ENCODE measurements at places on chromosomes 6 and 20.

DNA sequence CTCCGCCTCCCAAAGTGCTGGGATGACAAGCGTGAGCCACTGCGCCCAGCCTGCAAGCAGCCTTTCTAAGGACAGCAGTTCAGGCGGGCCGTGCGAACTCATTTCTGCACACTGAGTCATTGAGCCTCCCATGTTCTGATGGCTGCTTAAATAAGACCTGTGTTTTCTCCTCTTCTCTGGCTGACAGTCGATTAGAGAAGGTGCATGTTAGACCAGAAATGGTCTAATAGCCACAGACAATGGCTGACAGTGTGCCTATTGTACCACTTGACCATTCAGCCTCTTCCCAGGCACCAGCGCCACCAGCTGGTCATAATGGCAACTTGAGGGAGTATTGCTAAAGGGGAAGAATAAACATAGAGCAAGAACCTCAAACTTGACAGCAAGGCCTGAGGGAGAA is 6.2 kb downstream of the CST11 start:
- DNase-seq = no peak

GRCh38 chr6:56688521-56688920 is 45.8 kb upstream of the DST start:
- DNase-seq = no peak

DNA sequence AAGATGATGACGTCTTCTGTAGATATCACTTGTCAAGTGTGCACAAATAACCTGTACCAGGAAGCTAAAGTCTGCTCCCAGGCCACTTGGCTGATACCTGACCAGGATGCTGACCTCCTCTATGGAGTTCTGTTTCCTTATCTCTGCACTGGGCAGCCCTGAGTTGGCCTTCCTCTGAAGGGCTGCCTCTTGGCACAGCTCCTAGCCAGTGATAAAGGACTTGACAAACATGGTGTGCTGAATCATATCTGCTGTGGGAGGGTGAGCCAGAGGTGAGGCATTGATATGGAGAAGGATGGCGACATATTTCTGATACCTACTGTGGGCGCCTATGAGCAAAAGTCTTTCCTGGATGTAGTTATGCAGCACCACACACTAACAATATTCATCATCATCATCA is 32.8 kb upstream of the FOXA2 start:
- no peak for DNase-seq

- DNase-seq = no peak
Observed at GRCh38 chr20:35404614-35405259, 7.0 kb downstream of the UQCC1 start.

DNA sequence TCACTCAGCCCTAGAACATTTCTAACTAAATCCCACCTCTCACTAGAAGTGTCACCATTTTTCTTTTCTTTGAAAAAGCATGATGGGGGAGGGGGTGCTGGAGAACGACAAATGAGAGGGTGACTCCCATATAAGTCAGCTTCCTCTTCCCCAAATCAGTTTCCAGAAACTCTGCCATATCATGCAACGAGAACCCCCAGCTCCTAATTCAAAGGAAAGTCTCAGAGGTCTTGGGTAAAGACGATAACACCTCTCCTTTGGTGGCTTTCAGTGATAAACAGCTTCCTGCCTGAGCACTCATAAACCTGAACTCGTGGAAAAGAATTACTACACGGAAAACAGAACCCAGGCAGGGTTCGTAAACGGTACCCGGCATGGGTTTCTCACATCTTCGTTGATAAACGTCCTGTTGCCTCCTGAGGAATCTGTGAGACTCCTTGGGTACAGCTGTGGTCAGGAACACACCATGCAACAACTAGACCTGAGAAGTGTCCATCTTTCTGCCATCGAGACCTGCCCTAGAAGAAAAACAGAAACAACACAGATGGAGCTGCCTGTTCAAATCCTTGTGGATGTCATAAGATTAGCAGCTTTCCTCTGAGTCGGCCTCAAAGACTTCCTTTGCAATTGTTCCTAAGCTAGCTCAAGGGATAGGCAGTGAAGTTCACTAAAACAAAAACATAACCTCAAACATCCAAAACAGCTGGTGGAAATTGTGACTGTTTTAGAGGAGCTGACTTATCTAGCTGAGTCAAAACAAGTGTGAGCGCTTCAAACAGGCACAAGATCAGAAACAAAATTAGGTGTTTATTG is 185.8 kb upstream of the PRDM1 start:
- DNase-seq = peak; percentile 26

DNA sequence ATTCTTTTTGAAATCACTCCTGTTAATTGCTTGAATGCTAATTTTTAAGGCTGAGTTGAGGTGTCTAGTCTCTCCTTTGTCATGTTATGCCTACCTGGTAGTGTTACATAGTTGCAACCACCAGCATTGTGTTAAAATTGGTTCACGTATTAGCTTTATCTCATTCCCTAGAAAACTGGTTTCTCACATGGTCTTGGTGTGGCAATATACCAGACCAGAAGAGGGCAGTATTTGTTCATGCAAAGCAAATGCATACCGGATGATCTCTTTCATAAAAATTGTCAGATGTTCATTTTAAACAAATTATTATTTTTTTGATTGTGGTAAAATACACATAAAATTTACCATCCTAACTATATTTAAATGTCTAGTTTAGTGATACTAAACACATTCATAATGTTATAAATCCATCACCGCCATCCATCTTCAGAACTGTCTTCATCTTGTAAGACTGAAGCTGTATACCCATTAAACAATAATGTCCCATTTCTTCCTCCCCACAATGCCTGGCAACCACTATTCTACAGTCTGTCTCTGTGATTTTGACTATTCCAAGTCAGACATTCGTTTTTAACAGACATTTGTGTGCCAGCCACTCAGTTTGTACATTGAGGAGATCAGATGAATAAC is 92.8 kb downstream of the ATRN start:
- DNase-seq = peak; percentile 5

DNA sequence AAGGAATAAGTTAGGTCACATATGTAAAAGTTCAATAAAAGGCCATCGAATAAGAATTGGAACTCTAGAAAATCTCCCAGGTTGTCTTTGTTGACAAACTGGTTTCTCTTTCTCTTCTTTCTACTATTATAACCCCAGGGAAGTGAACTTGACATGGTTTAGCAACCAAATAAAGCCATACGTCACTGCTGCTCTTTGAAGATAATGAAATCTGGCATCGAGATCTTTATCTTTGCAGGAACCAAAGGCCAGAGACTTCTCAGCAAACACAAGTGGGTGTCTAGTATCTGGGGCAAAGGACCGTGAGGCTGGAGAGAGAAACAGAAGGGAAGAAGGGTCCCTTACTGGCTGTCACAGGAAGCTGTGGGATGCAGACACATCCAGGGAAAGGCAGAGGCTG is 286.7 kb upstream of the CDYL start:
- no peak for DNase-seq

DNA sequence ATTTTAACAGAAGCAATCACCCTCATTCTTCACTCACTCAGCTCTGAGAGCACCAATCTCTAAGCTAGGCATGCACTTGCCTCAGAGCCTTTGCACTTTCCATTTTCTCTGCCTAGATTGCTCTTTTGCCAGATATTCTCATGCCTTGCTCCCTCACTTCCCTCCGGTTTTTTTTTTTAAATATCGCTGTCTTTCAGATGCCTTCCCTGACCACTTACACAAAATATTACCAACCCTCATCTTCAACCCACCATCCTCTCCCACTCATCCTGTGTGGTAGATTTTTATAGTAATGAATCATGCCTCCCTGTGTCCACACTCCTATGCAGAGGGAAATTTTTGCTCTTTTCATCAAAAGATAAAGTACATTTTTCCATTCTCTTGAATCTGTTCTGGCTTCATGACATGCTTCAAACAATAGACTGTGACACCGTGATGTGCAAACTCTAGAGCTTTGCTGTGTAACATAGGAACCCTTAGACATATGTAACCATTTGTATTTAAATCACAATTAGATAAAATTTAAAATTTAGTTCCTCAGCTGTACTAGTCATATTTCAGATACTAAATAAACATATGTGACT is 437.1 kb downstream of the UTRN start:
- no peak for DNase-seq

GRCh38 chr6:117463762-117464665 is 18.5 kb upstream of the DCBLD1 start:
- no peak for DNase-seq

GRCh38 chr20:432208-432607 is 24.1 kb downstream of the RBCK1 start:
- no peak for DNase-seq

- DNase-seq = no peak
Observed at GRCh38 chr20:23966927-23967615, 21.5 kb downstream of the GGTLC1 start.

GRCh38 chr6:20159098-20159497 is 53.2 kb downstream of the MBOAT1 start:
- DNase-seq = no peak

- no peak for DNase-seq
Observed at GRCh38 chr6:40439026-40439800, 148.0 kb downstream of the LRFN2 start.

- no peak for DNase-seq
Observed at GRCh38 chr6:107600936-107601335, 111.0 kb downstream of the SOBP start.

DNA sequence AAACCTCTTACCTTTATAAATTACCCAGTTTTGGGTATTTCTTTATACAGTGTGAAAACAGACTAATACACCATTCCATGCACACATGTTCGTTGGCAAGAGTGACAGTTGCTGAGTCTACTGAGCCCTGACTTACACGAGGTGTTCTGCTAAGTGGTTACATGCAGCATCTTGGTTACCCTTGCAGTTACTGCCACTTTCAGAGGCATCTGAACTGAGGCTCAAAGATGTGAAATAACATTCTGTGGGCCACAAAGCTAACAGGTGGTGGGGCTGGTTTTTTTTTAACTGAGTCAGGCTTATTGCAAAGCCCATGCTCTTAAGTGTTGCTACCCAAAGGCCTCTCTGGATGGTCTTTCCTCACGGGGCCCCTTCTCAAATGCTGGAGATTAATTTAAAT is 54.4 kb upstream of the GTSF1L start:
- DNase-seq = no peak

- DNase-seq = no peak
Observed at GRCh38 chr6:146592451-146592850, 6.3 kb upstream of the ADGB start.

GRCh38 chr6:119294984-119295383 is 54.6 kb downstream of the MAN1A1 start:
- no peak for DNase-seq

DNA sequence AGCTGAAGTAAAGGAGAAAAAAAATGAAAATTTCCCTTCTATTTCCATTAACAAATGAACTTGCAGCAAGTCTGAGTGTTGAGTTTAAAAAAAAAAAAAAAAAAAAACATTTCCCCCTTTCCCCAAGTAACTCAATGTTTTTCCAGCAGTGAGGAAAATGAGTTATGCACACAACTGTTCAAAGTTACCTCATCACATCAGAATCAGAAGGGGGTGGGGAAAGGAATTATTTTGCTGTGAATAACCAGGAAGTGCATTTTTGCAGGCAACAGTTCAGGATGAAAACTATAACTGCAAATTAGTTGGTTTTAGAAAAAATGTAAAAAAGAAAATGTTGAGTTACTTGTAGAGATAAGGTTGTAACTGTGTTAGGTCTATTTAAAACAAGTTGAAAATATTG is 568.9 kb upstream of the CITED2 start:
- no peak for DNase-seq

DNA sequence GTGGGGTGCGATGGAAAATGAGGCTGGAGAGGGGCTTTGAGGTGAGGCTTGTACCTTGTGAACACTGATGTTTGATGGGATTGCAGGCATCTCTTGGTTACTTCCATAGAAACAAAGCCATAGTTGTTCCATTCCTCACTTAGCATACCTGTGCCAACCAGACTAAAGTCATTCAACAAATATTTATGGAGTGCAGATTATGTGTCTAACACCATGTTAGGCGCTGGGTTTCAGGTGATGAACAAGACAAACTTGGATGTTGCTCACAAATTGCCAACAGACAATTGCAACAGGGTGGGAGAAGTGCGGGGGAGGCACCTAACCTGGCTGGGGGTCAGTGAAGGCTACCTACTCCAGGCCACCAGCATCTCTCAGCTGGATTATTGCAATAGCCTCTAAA is 1.5 kb downstream of the TTPAL start:
- no peak for DNase-seq

DNA sequence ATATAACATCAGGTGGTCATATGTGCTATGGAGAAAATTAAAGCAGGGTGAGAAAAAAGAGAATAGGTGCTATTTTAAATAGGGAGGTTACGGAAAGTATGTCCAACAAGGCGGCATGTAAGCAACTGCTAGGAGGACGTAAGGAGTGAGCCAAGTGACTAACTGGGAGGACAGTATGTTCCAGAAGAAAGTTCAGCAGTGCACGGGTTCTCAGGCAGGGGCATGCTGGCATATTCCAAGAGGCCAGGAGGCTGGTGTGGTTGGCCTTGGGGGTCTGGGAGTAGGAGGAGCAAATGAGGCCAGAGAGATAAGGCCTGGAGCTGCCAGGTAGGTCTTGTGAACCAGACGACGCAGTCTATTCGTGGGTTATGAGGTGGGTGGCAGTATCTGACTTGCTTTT is 112.4 kb downstream of the ARMC2 start:
- DNase-seq = no peak

DNA sequence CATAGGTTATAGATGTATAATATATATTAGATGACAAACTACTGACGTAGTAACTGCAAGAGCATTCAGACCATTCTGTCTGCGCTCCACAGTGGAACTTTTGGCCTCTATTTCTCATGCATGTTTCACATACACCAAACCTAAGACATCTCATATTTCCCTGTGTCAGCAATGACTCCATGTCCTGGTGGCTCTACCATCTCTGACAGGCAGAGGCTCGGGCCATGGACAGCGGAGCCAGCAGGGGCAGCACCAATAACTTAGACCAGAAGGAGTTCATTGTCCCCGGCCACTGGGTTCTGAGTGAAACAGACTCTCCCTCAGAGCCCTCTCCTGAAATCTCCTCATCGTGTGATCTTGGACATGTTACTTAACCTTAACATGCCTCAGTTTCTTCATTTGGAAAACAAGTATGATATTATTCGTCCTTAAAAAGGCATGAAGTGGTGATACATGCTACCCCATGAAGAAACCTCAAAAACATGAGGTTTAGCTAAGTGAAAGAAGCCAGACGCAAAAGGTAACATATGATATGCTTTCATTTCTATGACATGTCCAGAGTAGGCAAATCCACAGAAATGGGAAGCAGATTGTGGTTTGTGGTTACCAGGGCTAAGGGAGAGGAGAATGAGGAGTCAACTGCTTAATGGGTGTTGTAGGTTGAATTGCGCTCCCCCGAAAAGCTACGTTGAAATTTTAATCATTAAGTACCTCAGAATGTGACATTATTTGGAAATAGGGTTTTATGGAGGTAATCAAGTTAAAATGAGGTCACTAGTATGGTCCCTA is 564.0 kb upstream of the JARID2 start:
- no peak for DNase-seq

Measured in stimulated activated naive CD8-positive, alpha-beta T cell treated with anti-CD3 and anti-CD28 coated beads, Interleukin-15, amount 100 ng/mL, for 72 hours (primary cell).